Posterior cingulate gyrus (tissue), 11 donors: ENCODE measurements at places on chromosomes 6 and 20.

- peak; percentile 55 for DNase-seq
Observed at GRCh38 chr6:117906958-117907600, at the start of gene SLC35F1. TSS of gene SLC35F1 (plus strand) at chr6:117907264.

DNA sequence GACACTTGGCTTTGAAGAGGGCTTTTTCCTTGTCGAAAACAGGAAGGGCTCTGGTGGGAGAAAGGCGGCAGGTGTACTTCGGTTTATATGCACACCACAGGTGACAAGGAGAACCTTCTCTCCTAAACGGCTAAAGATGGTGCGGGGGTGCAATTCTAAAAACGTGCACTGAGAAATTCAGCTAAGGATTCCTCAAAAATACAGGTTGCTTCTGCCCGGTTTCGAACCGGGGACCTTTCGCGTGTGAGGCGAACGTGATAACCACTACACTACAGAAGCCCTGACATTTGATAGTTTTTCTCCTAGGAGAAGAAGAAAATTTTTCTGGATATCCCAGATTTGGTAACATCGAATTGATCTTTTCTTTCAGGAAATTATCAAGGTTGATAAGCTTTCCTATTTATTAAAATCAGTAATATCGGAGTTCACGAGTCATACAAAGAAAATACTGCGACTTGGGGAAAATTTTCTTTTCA is 32.0 kb downstream of the POM121L2 start:
- no peak for DNase-seq

DNA sequence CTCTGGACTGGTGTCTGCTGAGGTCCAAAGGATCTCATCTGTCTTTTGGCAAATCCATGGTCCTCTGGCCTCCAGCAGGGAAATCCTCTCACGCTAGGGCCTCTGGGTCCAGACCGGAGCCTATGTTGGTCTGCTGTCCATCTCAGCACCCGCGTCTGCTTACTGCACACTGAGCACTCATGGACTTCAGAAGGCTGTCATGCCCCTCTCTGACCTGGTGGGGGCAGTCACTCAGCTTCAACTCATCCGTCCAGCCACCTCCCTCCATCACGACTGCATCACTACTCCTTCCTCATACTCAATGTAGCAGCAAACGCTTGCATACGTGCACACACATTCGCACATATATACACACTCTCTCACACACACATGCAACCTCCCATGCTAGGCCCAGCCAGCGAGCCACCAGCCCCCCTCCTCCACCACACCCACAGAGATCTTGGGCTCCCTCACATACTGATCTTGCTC is 33.3 kb downstream of the GABRR2 start:
- no peak for DNase-seq

DNA sequence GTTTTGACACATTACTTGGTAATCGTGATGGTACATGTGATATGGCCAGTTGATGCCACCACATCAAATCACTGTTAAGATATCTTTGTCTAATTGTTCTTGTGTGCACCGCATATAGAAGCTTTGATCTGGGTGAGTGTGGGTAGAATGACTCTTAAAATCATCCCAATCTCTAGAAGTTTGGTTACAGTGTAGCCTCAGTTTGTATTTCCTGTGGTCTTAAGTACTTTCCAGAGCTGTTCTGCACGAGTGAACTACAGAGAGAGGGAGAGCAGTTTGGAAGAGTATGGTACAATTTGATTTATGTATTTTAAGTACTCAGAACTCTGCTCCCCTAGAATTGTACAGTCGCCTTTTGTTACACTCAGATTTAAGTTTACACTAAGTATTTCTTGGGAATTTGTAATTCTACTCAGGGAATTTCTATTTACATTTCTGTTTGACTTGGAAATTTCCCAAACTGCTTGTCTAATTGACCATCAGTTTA is 37.5 kb downstream of the SNX9 start:
- no peak for DNase-seq
